ENCODE measurements at places on chromosomes 4 and X. TPM values are rescaled to one million over a fixed set of nuclear protein-coding genes. Genes with fewer than 3 reads are reported as not detected.

DNA sequence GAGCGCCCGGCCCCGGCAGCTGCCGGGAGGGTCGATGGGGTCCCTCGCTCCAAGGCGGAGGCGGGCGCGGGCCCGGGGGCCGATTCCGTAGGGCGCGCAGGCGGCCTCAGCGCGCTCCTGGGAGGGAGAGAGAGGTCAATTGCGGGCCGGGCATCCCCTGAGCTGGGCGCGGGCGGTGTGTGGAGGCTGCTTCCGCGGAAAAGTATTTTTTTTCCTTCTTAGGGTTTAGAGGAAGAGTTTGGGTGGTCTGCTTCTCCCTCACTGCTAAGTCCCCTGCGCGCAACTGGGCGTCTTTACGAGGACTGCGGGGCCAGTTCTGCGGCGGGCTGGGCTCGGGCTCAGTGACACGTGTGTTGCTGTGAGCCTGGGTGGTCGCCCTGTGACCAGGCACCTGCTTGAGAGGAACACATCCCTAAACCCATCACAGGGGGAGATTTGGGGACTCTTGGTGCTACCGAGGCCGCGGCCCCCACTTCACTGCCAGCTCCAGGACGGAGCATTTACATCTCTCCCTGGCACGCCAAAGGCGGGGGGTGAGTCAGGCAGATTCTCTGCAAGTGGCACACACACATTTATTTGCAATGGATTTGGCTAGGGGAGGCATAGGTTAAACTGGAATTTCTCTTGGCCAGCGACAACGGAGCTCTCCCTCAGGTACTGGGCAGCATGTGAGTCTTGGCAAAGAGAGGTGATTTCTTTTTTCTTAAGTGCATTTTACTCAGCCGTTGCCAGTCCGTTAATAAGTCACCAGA lies 151.2 kb upstream of the SLC4A4 start:
- DNase-seq, result peak; percentile 68

NPY2R gene
- 0.07 TPM for total RNA-seq

DNA sequence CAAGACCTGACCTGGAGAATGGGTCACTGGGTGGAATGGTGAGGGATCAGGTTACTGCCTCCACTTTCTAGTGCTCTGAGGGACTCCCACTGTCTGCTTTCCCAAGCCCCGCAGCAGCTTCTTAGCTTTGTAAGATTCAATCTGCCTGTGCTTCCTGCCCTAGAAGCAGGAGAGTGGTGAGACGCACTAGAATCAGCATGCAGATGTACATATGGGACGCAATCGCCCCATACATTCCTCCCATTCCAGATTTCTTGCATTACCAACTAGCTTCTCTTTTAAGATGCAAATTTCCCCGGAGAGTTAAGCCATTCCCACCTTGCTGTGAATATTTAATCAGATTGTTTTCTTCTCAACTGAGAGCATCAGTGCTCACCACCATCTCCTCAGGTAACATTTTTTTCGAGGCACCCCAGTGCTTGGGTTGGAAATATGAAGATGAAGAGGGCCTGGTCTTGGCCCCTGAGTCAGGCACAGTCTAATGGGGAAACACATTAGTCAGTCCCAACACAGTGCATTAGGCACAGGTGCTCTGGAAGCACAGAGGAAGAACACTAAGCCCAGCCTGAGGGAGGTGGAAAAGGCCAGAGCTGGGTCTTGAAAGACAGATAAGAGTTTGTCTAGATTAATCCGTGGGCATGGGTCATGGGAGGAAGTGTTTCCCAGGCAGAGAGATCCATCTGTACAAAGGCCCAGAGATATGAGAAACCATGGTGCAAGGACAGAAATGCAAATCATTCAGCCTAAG lies 66.7 kb upstream of the PRPS1 start:
- DNase-seq, result no peak

LARP7 gene
- 17.1 TPM for total RNA-seq

- DNase-seq, result no peak
Observed at GRCh38 chr4:157795495-157795894, 377.3 kb downstream of the GASK1B start.

- no peak for DNase-seq
Observed at GRCh38 chr4:101682946-101683345, 107.6 kb upstream of the BANK1 start.

DNA sequence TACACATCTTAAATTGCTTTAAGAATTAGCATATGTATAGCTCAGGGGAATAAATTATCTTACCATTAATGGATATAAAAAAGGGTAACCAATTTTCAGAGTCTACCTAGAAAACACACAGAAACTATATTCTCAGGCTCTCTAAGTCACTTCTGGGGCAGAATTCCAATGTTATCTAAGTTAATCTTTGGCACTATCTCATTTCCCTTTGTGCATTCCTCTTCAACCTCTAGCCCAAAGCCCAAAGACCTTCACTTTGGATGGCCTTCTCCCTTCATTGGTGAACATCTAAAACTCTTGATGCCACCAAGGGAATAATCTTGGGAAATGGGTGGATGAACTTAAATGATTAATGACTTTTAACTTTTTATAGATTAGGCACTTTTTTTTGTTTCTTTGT lies 108.3 kb downstream of the APBB2 start:
- DNase-seq, result no peak

CPZ gene
- 27.9 TPM for total RNA-seq

DNA sequence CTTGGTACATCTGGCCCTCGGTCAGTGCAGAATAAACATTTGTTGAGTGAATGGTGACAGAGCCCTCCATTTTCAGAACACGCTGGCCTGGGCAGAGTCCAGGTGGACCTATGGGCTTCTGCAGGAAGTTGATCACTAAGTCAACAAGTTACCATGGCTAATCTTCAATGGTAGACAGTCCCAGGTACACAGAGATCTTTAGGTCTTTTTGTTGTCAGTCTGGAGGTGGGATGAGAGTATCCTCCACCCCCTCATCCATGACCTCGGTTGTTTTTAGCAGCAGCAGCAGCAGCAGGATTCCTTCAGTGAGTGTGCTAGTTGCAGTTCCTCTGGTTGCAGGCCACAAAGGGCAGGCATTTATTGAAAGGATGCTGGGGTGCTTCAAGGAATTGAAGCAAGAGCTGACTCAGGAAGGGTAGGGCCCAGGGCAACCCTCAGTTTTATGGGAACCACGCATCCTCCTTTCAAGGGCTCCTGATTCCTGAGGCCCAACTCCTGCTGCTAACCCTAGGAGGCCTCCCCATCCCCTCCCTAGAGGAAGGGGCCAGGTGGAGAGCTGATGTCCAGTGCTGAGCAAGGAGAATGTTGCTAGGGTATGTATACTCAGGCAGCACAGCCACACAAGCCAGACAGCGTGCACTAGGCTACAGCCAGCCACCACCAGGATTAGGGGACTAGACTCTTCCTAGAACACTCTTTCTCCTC lies 1.7 kb upstream of the USP27X start:
- no peak for DNase-seq

SPATA4 gene
- 0.15 TPM for total RNA-seq

GBA3 gene
- total RNA-seq, result not detected

FABP2 gene
- not detected for total RNA-seq

- DNase-seq, result peak; percentile 68
Observed at GRCh38 chr4:76753814-76754213, 144.1 kb downstream of the SOWAHB start.

PDE6B gene
- not detected for total RNA-seq

DNA sequence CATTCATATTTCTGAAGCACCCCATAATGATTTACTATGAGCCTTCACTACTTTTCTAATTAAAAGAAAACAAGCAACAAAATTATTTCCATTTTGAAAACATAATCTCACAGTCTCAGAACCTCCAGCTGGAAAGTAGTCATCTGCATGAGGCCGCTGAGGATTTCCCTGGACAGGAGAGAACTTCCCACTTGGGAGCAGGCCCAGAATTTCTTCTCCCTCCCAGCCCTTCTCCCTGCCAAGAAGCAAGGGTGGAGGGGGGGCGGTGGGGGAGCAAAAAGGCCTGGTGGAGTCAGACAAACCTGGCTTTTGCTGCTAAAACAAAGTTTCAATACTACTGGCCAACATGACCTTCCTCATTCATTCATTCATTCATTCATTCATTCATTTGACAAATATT lies 167.3 kb downstream of the PJA1 start:
- peak; percentile 16 for DNase-seq

- DNase-seq, result no peak
Observed at GRCh38 chrX:38305971-38306370, 21.3 kb downstream of the RPGR start.

DNA sequence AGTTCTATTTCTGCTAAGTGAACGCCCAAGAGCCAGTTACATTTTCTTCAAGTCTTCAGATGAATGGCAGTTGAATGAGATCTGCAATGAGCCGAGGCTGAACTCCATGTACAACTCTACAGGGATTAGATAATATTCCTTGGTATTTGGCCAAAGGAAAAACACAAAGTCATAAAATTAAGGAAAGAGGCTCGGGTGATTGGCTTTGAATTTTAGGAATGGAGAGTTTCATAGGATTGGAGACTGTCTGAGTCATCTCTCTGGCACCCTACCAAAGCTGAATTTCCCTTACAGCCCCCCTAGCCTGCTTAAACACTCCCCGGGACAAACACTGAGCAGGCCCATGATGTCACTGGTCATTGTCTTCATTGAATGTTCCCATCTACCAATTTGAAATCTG lies 188.0 kb upstream of the C1QTNF7 start:
- DNase-seq, result peak; percentile 38

- DNase-seq, result no peak
Observed at GRCh38 chr4:41748074-41748570, 403 bp downstream of the PHOX2B start.

- no peak for DNase-seq
Observed at GRCh38 chr4:78446619-78447018, 105.0 kb upstream of the ANXA3 start.

- peak; percentile 19 for DNase-seq
Observed at GRCh38 chr4:47374477-47374876, 89.0 kb downstream of the COMMD8 start.

GRCh38 chrX:37912777-37913176 lies 65.4 kb upstream of the DYNLT3 start:
- no peak for DNase-seq

DNA sequence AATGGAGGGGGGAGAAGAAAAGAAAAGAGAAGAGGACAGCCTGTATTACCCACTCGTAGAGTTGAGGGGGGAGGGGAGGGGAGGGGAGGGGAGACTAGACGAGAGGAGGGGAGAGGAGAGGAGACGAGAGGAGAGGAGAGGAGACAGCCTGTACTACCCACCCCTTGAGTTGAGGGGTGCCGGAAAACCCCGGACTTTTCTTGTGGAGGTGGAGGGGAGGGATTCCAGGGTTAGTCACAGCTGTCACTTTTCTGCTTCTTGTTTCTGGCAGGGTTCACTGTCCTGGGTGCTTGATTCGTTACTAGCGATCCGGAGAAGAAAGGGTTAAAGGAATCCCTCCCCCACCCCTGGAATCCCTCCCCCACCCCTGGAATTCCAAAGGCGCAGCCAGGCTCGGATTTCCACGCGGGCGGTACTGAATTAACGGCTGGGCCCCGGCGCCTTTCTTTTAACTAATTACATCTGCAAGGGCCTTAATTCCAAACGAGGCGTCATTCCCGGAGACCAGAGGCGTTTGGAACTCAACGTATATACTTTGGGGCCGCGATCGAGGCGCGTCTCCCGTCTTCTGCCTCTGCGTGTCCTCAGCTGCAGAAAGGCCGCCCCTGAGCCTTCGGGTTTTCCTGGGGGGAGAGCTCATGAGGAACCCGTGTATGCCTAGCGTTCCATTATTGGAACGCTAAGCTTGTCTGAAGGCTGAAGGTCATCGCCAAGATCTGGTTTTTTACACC lies 20.1 kb upstream of the CSF2RA start:
- no peak for DNase-seq

GRCh38 chr4:76306882-76307659 lies 538 bp downstream of the STBD1 start:
- DNase-seq, result peak; percentile 49

DNA sequence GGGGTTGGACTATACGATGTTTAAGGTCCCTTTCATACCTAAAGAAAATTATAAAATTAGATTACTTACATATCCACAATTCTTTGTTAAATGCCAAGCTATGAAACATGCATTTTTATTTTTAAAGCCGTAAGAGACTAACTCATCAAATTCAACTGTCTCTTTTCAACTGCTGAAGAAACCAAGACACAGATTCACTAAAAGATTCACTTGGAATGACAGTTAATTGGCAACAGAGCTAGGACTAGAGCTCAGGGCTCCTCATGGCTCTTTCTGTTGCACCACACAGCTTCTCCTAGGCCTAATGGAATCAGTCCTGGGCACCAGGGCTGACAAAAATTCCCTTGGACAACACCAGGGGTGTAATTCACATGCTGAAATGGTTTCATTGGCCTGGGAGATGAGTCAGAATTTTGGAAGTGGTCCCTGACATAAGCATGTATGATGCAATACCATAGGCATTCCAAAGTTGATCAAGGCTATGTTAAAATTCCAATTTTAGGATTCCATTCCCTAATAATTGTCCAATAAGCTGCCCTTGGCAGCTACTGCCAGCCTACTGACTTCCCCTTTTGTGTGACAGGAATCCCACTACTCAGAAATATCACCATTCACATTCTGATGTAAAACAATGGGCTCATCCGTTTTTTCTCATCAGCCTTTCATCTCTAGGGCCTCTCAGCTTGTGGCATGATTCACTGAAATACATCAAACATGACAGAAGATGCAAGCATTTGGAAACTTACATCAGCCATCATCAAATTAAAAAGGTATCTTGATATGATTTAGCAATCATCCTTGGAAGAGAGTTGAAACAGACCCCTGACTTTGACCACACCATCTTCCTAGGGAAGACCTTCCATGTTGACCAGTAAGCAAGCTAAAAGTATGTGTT lies 54.2 kb downstream of the PLAC1 start:
- peak; percentile 85 for DNase-seq

- no peak for DNase-seq
Observed at GRCh38 chr4:83221897-83222441, 62.6 kb downstream of the COQ2 start.

PRRG3 gene
- not detected for total RNA-seq

DNA sequence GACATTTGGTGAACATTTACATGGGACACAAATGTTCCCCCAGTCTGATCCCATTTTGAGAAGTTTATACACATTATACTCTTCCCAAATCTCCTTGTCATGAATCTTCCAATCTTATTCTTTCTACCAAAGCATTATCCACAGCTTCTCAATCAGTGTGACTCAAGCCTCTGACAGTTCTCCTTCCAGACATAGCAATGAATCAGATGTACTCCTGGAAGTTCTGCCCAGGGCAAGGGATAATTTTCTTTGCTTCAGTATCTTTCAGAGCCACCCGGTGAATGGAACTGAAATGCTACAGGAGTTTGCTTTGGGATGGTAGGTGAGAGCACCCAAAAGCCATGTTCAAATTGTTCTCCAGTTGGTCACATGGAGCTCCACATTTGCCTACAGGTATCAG lies 145.5 kb downstream of the ANXA5 start:
- no peak for DNase-seq

DNA sequence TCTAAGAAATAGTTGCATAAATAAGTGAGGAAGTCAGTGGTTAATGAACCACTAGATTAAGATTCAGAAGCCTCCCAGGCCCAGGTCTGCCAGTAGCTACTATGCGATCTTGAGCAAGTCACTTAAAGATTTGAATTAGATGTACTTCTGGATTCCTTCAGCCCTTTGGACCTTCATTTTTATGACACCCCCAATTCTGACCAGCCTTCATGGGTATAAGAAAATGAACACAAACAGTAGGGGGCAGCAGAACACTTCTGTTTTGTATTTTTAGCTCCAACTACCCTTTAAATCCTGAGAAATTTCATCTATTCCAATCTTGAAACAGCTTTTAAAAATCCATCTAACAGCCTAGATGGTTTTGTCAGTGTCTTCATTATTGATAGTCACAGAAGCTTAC lies 19.0 kb downstream of the TMEM47 start:
- DNase-seq, result peak; percentile 50

RAB41 gene
- not detected for total RNA-seq

GRCh38 chr4:133711817-133712216 lies 489.8 kb downstream of the PABPC4L start:
- no peak for DNase-seq

Measured in PC-3 (cell line).